ENCODE measurements at places on chromosomes 3 and 15. TPM values are rescaled to one million over a fixed set of nuclear protein-coding genes. Genes with fewer than 3 reads are reported as not detected.
A peak's percentile ranks its signal among the peaks of the same experiment; 100 is the strongest.

DNA sequence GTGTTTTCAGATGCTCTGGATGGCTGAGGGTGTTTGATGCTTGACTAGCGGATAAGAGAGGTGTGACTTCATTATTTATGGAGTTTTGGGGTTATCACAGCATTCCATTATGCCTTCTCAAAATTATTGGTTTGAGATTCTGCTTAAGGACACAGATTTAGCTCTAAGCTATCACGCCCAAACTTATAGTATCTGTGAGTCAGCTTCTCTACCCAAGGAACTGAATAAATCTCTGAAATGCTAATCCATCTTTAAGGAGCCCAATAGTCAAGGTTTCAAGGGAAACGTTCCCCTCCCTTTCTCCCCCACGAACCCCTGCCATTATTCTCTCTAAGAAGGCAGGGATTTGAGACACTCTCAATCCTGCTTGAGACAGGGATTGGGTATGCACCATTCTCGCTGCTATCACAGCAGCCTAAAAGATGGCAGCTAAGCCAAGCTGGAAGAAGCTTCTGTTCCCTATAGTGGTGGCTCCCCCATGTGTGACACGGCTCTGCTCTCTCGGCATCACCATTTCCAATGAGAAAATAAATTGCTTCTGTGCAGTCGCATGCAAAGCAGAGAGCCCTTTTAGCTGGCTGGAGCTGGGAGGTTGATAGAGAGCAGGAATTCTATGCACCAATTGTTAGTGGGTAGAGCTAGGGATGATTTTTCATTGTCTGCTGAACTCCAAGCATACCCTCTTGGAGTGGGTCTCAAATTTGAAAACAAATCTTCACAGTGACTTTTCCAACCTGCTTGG, 151.1 kb downstream of the IL20RB start:
- no peak overlapping the region for H3K4me3 ChIP-seq
- no peak for DNase-seq
- no peaks in the 10 kb centered on the region for H3K36me3 ChIP-seq
- no peak overlapping the region for H3K27ac ChIP-seq

DNA sequence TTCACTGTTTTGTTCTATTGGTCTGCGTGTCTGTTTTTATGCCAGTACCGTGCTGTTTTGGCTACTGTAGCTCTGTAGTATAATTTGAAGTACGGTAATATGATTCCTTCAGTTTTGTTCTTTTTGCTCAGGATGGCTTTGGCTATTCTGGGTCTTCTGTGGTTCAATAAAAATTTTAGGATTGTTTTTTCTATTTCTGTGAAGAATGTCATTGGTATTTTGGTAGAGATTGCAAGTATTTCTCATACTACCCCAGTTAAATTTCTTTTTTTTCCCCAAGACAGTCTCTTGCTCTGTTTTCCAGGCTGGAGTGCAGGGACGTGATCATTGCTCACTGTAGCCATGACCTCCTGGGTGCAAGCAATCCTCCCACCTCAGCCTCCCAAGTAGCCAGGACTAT, 53.4 kb downstream of the STARD9 start:
- no peak overlapping the region for H3K4me3 ChIP-seq
- no peak overlapping the region for H3K27ac ChIP-seq
- DNase-seq = no peak

- H3K4me1 ChIP-seq = no peaks in the 10 kb centered on the region
- no peaks in the 10 kb centered on the region for H3K36me3 ChIP-seq
- no peak overlapping the region for H3K27ac ChIP-seq
Observed at GRCh38 chr15:50224606-50225005, 40.9 kb downstream of the HDC start.

DNA sequence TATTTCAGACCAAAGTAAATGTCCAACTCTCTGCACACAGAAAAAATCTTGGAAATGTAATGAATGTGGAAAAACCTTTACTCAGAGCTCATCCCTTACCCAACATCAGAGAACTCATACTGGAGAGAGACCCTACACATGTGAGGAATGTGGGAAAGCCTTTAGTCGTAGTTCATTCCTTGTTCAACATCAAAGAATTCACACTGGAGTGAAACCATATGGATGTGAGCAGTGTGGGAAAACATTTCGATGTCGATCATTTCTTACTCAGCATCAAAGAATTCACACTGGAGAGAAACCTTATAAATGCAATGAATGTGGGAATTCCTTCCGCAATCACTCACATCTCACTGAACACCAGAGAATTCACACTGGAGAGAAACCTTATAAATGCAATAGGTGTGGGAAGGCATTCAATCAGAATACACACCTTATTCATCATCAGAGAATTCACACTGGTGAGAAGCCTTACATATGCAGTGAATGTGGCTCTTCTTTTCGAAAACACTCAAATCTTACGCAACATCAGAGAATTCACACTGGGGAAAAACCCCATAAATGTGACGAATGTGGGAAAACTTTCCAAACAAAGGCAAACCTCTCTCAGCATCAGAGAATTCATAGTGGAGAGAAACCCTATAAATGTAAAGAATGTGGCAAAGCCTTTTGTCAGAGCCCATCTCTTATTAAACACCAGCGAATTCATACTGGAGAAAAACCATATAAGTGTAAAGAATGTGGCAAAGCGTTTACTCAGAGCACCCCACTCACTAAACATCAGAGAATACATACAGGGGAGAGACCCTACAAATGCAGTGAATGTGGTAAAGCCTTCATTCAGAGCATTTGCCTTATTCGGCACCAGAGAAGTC, 8.0 kb upstream of the ZNF501 start:
- no peak overlapping the region for H3K4me3 ChIP-seq
- H3K36me3 ChIP-seq = peaks cover 18% of the 10 kb centered on the region
- H3K27ac ChIP-seq = no peak overlapping the region
- no peak for DNase-seq
- H3K4me1 ChIP-seq = no peaks in the 10 kb centered on the region

DNA sequence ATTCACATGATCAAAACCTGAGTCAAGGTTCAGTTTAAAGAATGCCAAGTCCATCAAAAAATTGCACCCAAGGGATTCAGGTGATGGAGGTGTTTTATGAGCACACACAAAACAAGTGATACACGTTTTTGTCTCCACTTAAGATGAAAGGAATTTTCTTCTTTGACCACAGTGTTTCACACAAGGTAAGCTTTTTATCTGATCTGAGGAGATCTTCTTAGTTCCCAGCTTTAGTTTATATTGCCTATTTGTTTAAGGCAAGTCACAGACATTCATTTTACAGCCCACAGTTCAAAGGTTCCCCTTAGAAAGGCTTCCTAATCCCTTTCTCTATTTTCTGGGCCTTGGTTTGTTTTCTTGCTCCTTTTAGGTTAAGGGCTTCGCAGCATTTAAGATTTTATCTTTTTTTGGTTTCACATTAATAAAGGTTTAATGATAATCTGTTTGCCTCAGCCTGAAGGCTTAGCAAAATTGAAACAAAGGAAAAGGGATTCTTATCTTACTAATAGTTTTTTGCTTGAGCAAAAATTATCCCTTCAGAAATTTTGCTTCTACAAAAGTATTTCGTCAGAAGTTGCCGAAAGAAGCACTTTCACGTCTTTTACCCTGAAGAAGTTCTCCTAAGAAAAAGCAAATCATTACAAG, 420.5 kb upstream of the NAALADL2 start:
- peaks cover 14% of the 10 kb centered on the region for H3K4me1 ChIP-seq
- no peak for DNase-seq
- peak overlapping the region; percentile 94 for H3K27ac ChIP-seq
- peak overlapping the region; percentile 71 for H3K4me3 ChIP-seq
- no peaks in the 10 kb centered on the region for H3K27me3 ChIP-seq

DNA sequence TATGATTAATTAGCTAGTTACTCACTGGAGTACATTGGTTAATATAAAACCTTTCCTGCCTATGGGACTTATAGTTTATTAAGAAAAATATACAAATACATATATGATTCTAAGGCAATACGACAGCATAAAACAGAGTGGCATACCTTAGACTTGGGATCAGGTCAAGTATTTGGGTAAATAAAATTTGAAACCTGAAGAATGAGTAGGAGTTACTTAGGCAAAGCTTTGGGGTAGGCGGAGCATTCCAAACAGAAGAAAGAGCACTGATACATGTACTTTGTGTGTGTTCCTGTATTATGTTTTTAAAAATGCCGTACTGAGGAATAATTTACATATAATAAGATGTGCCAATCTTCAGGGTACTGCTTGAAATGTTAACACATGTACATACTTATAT, 15.1 kb downstream of the ZPLD1 start:
- H3K27me3 ChIP-seq = no peaks in the 10 kb centered on the region
- H3K4me1 ChIP-seq = no peaks in the 10 kb centered on the region
- no peak overlapping the region for H3K4me3 ChIP-seq
- DNase-seq = no peak

DNA sequence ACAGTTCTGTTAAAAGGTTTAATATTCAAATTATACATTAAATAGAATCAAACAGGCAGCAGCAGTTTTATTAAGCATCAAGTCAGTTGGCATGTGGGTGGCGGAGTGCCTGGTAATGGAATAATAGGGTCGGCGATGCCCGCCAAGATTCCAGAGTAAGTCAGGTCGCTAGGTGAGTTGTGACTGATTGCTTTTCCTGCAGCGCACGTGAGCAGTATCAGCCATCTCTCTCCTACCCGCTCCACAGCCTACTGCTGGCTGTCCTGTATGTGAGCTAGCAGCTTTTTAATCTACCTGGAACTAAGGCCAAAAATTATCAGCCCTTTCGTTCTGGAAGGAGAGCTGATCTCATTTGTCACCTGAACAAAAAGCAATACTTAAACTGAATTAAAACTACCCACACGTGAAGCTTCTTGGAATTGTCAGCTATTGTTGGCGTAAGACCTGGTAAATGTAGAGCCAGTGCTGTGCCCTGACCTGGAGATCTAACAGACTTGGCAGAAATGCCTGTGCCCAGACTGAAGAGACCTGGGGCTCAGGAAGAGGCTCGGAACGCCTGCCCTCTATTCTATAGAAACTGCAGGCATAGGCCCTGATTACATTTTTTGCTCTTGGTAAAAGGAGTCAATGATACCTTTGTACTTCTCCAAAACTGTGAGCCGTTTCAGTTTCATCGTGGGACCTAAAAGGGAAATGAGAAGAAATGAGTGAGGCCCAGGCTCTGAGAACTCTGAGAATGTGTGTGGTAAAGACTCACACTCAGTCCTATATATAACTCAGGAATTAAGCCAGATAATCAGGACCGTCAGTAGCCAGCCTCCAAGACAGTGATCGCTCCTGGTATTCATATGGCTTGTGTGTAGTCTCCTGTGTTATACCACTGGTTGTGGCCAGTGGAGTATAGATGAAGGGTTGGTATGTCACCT, 21.9 kb downstream of the IDH3A start:
- no peak for DNase-seq
- H3K27ac ChIP-seq = no peak overlapping the region
- no peak overlapping the region for H3K4me3 ChIP-seq
- no peaks in the 10 kb centered on the region for H3K27me3 ChIP-seq
- peaks cover 67% of the 10 kb centered on the region for H3K36me3 ChIP-seq
- no peaks in the 10 kb centered on the region for H3K4me1 ChIP-seq

DNA sequence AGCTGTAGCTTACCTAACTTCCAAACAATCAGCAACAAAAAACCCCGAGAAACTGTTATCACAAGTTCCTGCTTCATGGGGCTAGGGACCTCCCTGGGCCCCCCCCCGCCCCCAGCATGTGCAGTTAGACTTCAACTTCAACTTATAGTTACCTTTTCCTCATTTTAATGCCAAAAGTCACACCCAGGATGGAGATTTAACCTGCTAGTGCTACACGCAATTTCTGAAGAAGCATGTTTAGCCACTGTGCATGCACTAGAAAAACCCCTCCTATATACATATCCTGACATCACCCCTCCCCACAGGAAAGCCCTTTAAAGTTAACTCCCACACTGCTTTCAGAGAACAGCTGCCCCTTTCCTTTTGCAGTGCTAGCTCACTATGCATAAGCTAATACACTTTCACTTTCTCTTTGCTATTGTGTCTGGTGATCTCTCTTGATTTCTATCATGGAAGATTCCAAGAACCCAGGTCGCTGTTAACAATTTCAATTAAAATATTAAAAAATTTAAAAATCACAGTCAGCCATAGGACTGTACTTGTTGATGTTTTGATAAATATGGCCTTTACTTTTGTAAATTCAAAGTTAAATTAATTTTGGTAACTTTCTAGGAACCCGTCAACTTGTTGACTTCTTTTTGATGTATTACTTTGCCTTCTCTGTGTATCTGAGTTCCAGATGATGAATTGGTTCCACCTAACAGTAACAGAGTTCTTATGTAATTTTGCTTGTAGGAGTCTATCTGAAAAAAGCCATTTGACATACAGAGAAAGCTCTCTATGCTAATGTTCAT, 75.2 kb upstream of the ACAD9 start:
- H3K27ac ChIP-seq = peak overlapping the region; percentile 66
- H3K4me1 ChIP-seq = peaks cover 59% of the 10 kb centered on the region
- DNase-seq = no peak
- H3K36me3 ChIP-seq = peaks cover 64% of the 10 kb centered on the region
- H3K27me3 ChIP-seq = no peaks in the 10 kb centered on the region

- no peak for DNase-seq
- no peak overlapping the region for H3K27ac ChIP-seq
- no peak overlapping the region for H3K4me3 ChIP-seq
Observed at GRCh38 chr15:70879401-70879800, 12.8 kb downstream of the THAP10 start.

- no peaks in the 10 kb centered on the region for H3K27me3 ChIP-seq
- H3K4me3 ChIP-seq = no peak overlapping the region
- H3K4me1 ChIP-seq = peaks cover 15% of the 10 kb centered on the region
Observed at GRCh38 chr3:47348411-47349154, 32.2 kb upstream of the PTPN23 start.

DNA sequence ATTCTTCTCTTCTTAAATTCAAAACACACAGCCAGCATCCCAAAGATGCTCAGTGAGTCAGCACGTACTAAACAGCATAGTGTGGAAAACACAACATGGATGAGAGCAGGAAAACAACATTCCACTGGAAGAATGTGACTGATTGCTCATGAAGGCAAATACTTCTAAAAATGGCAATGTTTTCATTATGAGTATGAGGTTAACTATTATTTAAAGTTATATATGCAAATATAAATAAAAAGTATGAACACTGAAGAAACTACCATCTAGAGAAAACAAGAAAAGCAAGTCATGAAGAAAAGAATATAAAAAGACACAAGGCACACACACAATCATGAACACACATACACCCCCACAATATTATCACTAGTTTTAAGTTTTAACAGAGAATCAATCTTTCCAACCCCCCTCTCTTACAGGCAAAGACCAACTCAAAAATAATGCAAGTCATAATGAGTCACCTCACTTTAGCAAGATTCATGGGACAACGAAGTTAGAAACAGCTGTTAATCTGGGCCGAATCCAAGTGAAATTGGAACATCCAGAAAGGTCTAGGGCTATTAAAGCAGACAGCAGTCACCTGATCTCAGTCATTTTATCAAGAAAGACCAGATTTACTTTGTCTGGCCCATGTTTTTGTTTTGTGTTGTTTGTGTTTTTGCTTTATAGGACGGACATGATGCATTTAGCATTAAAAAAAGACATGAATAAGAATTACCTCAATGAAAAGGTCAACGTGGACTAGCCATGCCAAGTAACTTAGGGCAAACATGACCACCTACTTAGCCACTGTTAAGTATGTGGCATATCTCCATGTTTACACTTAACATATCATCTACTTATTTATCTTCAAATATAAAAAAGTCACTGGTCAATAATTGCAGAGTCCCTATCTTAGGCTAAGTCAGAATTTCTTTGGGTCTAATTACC, 18.1 kb downstream of the GBE1 start:
- H3K4me3 ChIP-seq = no peak overlapping the region
- DNase-seq = no peak
- no peaks in the 10 kb centered on the region for H3K36me3 ChIP-seq
- no peaks in the 10 kb centered on the region for H3K27me3 ChIP-seq
- H3K4me1 ChIP-seq = peaks cover 33% of the 10 kb centered on the region

UBE3A gene
- total RNA-seq = 86.1 TPM

MUSTN1 gene
- 7.3 TPM for total RNA-seq

All from lower lobe of right lung (tissue), 2 donors.